ENCODE measurements at places on chromosomes 7 and 10.

- DNase-seq, result no peak
Measured at GRCh38 chr7:65239707-65240352, 133.8 kb upstream of the ZNF92 start.

GRCh38 chr7:78535655-78536054 is 737.1 kb downstream of the PHTF2 start:
- DNase-seq, result no peak

GRCh38 chr7:107125475-107125874 is 43.3 kb upstream of the HBP1 start:
- peak; percentile 88 for DNase-seq

DNA sequence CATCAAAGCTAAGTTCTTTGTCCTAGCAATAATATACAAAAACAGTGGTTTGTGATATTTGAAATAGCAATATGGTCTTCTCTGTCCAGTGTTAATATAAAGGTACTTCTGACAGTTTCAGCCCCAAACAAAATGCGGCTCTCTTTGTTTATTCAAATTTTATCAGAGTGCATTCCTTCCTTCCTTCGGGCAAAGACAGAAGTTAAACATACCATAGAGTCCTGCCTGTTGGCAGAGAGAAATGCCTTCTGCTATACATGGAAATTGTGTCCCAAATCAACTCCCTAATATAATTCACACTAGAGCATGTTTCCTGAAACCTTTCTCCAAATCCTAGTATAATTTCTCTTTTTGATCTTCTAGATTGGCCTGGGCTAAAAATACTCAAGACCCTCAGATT is 21.2 kb upstream of the ATE1 start:
- no peak for DNase-seq

- DNase-seq, result no peak
Measured at GRCh38 chr7:150360363-150361058, 8.1 kb upstream of the REPIN1 start.

- peak; percentile 14 for DNase-seq
Measured at GRCh38 chr10:14478604-14479003, 147.9 kb upstream of the FRMD4A start.

GRCh38 chr10:96560966-96561887 is 25.6 kb downstream of the TM9SF3 start:
- DNase-seq, result no peak

- no peak for DNase-seq
Measured at GRCh38 chr7:65235586-65235985, 138.1 kb upstream of the ZNF92 start.

DNA sequence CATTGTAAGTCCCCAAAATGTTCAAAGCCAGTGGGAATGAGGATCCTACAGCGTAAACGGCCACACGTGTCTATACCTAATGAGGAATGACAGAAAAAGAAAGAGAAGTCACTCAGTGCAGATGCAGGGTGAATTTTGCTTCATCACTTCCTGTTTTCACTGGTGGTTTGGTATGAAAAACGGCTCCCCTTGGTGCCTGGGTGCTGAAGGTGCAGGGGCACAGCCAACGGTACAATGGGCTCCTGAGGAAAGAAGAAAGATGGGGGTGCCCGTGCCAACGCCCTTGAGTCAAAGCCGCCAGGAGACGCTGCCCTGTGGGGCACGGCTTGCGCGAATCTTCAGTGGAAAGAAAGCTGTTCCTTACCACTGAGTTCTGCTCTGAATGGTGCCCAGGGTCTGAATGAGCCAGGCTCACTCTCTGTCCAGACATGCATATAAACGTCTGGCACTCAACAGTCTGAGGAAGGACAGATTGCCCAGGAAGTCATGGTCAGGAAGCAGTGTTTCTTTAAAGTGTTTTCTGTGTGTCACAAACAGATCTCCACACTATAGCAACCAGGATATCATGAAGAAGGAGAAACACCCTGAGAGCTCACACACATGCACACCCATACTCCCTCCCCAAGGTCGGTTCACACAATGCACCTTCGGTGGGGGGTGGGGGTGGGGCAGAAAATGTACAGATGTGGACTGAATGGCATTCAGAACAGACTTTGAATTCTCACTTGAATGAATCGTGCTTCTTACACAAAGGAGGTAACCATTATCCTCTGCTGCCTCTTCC is 105.8 kb downstream of the ELMO1 start:
- no peak for DNase-seq
